ENCODE measurements at places on chromosomes 5 and 9.

- DNase-seq: no peak
These were observed 6.7 kb upstream of the CDH6 start for GRCh38 chr5:31186672-31187267.

- no peak for DNase-seq
These were observed 233.6 kb upstream of the EDIL3 start for GRCh38 chr5:84618262-84618661.

- DNase-seq: no peak
These were observed 223.4 kb downstream of the NPR3 start for GRCh38 chr5:32934529-32934928.

DNA sequence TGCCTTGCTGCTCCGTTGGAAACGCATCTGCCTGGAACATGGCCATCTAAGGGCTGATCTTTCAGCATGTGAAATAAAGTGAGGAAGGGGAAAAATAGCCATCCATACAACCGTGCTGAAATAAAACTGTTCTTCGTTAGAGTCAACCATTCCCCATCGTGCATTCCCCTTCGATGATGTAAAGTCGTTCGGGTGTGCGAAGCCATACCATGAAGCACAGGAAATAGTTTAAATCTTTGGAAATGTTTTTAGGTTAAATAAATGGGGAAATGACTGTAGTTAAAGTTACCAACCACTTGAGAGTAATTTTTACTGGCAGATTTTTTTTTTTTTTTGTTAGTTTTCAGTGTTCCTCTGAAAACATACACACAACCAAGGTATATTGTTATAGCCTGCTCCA lies 302.5 kb downstream of the SH3GL2 start:
- no peak for DNase-seq

DNA sequence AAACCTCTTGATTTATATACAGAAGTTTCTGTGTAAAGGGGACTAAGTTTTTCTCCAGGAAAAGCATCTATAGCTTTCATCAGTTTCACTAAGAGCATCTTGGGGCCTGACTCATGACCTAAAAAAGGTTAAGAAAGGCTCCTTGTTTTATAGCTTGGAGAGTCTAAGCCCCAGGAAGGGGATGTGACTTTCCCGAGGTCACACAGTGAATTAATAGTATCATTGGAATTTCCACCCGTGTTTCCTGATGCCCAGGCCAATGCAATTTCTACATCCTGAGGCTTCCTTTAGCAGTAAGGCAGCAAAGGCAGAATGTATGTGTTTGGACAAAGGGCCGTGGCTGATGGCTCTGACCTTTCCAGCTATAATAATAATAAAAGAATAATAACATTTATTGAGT lies 8.6 kb downstream of the MORN5 start:
- peak; percentile 12 for DNase-seq

DNA sequence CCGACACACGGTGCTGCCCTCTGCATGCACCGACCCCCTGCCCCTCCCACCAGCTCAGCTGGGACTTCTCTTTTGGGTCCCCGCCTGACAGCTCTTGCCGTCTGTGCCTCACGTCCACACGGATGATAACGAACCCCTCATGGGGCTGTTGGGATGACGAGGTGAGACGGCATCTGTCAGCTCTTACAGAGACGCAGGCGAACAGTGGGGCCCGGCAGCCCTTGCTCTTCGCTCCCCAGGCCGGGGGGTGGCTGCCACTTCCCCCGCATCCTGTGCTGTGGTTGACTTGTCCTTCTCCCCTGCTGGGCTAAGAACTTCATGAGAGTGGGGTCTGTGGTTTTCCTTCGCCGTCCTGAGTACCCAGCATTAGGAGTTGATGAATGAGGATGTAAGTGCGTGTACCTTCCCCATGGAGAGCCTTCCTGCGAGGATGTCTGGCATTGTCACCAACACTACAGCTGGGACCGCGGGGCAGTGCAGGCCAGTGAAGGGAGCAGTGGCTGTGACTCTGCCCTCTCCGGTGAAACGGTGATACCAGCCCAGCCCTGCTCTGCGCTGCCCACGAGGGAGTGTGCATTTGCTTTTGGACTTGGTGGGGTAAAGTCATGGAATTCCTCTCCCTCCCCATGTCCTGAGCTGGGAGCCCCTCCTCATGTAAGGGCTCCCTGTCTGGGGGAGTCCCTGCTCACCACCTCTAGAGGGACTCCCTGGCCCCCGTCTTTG lies 23.2 kb downstream of the HK3 start:
- no peak for DNase-seq

GRCh38 chr5:39342460-39342859 lies 21.8 kb downstream of the C9 start:
- DNase-seq: no peak

DNA sequence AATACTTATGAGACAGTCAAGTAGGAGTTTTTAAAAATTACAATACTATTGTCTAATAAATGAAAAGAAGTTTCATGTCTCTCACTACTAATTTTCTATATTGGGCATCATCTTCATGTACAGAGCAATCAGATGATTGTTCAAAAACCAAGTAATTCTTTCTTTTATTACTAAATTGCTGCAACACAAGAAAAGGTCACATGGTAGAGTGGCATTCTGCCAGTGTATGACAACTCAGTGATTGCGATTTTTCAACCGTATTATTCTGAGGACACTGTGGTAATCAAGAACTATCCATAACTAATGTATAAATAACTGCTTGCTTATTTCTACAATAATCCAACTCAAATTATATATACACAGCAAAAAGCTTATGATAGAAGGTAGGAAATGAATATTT lies 96.7 kb upstream of the GRHPR start:
- no peak for DNase-seq

- peak; percentile 81 for DNase-seq
These were observed 17.7 kb downstream of the IL31RA start for GRCh38 chr5:55868846-55869245.

- no peak for DNase-seq
These were observed 110.3 kb downstream of the VAV2 start for GRCh38 chr9:133881671-133882381.

DNA sequence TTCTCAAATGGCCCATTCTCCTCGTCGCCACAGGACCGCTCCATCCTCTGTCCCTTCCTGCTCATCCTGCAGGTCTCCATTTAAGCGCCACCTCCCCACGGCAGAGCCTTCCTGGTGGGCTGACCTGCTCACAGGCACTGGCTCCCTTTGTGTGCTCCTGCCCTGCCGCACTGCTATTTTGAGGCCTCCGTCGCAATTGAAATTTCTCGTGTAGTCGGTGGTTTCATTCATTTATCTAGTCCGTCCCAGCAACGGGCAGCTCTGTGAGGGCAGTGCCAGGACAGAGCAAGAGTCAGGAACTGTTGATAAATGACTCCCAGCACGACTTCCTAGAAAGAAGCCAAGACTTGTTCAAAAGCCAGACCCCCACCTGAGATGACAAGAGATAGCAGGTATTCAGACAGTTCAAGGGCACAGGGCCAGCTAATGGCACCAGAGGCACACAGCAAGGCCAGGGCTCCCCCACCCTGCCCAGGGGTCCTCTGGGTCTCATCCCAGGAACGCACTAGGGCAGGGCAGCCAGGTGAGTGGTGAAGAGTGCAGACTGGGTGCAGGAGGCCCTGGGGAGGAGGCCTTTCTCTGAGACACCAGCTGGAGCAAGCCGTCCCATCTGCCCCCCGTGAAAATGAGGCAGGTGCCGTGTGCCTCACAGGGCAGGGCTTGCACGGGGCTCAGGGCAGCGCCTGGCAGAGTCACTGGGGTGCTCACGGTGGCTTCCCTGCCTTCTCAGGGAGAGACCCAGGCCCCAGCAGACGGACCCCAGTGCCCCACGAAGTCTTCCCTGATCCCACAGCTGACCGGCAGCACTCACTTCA lies 36.9 kb downstream of the FAM78A start:
- no peak for DNase-seq

GRCh38 chr5:60183881-60184280 lies 290.4 kb upstream of the PDE4D start:
- no peak for DNase-seq

DNA sequence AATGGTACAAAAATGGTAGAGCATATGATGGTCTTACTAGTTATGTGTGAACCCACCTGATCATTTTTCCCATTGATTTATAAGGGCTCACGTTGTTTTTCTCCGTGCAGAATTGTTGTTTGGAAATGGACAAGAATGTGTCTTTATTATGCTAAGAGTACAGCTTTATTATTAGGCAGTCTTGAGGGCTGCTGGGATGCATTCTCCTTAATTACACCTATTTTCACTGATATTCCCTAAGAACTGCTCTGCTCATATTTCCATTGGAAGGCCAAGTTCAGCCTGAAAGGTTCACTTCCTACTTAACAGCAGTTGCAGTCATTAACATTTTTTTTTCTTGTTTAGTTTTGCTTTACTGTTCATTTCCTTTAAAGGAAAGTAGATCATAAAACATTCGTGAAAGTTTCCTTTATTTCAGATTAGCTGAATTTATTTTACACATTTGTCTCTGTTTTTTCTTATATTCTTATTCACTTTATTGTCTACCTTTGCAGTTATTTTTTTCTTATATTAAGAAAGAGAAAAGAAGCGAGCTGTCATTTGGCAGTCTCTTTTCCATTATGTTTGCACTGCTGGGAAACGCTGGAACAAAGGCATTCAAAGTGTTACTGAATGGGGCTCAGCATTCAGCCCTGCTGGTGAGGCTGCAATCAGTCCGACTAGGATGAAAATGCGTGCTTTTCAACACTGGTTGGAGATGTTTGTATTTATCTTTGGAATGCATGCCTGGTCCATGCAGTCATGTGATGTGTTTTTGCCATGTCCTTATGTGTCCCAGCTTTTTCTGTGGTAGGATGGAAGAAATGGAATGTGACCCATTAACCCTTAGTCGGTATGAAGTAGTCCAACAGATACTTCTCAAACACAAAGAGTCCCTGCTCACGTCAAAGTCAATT lies 602.7 kb upstream of the ZNF608 start:
- DNase-seq: no peak

GRCh38 chr9:22244139-22245011 lies 202.2 kb upstream of the DMRTA1 start:
- DNase-seq: no peak

GRCh38 chr9:107261106-107261505 lies 22.0 kb upstream of the RAD23B start:
- no peak for DNase-seq

DNA sequence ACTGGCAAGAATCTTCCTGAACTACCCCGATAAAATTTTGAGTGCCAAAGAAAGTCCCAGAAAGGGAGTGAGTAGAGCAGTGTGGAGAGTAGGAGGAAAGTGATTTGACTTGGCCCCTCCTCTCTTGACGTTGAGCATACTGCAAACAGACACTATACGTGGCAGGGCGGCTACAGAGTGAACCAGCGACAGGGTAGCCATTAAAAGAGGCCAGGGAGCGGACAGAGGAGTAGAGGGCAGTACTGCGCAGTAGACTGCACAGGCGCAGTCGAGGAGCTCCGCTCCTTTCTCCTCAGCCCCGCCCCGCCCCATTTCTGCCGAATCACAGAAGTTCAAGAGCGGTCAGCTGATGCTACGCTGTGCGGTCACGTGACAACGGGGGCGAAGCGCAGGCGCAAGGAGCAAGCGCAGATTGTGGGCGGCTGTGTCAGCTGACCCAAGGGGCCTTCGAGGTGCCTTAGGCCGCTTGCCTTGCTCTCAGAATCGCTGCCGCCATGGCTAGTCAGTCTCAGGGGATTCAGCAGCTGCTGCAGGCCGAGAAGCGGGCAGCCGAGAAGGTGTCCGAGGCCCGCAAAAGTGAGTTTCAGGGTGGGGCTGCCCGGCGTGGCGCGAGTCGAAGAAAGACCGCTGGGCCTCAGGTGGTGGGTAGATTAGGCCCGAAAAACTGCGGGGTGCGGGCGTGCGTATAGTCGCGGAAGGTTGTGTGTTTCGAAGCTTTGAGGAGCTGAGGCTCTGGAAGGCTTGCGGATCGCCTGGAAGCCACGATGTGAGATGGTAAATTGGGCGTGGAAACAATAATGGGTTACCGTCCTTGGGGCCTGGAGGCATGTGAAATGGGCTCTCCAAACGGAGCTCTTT lies at the start of gene ATP6V1G1:
ATP6V1G1 (plus strand) TSS at position 425 of the 858 bp plus-strand sequence; CDS start at position 495, 70 bp downstream.
- DNase-seq: peak; percentile 94

- DNase-seq: no peak
These were observed 545 bp upstream of the CTSV start for GRCh38 chr9:97039514-97039860.

- DNase-seq: no peak
These were observed 514.9 kb upstream of the CLINT1 start for GRCh38 chr5:158373608-158374395.

DNA sequence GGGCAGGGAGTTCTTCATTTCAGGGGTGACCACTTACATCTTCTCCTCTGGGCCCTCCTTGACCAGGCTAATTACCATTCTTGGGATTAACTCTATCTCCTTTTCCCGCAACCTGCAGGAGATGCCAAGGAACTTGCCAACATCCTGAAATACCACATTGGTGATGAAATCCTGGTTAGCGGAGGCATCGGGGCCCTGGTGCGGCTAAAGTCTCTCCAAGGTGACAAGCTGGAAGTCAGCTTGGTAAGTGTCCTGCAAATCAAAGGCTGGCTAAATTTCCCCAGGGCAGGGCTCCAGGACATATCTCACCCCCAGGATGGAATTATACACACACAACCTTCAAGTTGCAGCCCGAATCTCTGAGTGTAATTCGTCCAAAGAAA lies 30.2 kb downstream of the TGFBI start:
- DNase-seq: no peak

- no peak for DNase-seq
These were observed 187.4 kb downstream of the ERCC6L2 start for GRCh38 chr9:96062854-96063253.

GRCh38 chr5:177476531-177477233 lies 3.2 kb upstream of the DBN1 start:
- no peak for DNase-seq

DNA sequence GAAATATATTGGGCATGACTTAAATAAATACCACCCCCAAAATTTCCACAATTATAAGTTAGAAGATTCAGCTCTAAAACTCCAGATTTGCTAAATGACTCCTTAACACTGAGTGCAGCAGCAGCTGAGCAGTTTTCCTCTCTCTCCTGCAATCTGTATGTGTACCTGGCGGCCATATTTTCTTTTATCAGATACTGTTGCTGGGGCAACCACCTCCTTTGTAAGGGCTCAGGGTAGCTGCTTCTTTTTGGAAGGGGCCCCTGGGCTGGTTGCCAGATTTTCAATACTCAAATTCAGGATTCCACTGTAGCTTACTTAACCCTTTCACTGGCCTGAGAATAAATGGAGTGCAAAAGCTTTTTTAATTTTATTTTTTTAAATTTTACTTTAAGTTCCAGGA lies 197.0 kb downstream of the TAF11L14 start:
- DNase-seq: no peak

DNA sequence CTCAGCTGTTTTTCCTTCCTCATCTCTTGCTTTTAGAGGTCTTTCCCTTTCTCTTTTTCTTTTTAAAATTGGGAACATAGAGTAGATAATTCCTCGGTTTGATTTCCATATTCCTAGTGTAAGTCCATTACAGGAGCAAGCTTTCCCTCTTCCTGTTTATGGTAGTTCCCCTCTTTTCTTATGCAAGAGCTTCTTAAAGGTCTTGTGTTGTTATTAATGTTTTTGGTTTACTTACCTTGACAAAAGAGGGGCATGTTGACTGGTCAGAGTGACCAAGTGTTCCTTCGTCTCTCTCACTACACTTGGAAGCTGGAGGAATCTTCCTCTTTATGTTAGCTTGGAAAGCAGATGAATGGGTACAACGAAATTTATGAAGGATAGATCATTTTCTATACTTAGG lies 8.3 kb downstream of the ATG10 start:
- no peak for DNase-seq

GRCh38 chr5:150436141-150436680 lies 13.3 kb downstream of the RPS14 start:
- DNase-seq: peak; percentile 75

Measured in T1000 (cell line).